ENCODE measurements at places on chromosomes 11 and 22.

GRCh38 chr22:32880893-32881596 is 79.5 kb downstream of the TIMP3 start:
- DNase-seq, result no peak

GRCh38 chr11:85766721-85767161 is 44.2 kb downstream of the SYTL2 start:
- no peak for DNase-seq

GRCh38 chr11:60995798-60996197 is 24.3 kb downstream of the CD6 start:
- peak; percentile 22 for DNase-seq

- no peak for DNase-seq
These were observed 186.7 kb downstream of the LUZP2 start for GRCh38 chr11:24683583-24683982.

GRCh38 chr11:92122561-92122960 is 102.1 kb upstream of the FAT3 start:
- no peak for DNase-seq

GRCh38 chr11:86548271-86548917 is 124.0 kb downstream of the ME3 start:
- no peak for DNase-seq

GRCh38 chr11:36311926-36312595 is 16.0 kb downstream of the PRR5L start:
- no peak for DNase-seq

GRCh38 chr11:65716302-65716701 is 4.2 kb downstream of the KAT5 start:
- DNase-seq, result no peak

DNA sequence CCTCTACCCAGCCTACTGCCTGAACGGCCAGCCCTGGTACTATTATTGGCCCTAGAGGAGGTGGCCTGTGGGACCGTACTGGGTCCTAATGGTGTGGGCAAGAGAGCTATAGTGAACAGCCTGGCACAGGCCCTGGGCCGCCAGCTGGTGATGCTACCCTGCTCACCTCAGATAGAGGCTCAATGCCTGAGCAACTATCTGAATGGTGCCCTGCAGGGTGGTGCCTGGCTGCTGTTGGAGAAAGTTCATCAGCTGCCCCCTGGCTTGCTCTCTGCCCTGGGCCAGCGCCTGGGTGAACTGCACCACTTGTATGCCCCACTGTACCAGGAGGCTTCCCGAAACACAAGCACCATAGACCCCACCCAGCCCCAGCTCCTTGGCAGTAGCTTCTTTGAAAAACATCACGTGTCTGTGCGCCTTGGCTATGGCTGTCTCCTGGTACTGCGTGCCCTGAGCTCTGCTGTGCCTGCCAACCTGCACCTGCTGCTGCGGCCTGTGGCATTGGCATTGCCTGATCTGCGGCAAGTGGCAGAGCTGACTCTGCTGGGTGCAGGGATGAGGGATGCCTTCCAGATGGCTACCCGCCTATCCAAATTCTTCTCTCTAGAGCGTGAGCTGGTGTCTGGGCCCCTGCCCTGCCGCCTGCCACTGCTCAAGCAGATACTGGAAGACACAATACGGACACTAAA is 49.0 kb downstream of the DNHD1 start:
- DNase-seq, result no peak

GRCh38 chr22:44473166-44473565 is 24.9 kb downstream of the RTL6 start:
- DNase-seq, result no peak

DNA sequence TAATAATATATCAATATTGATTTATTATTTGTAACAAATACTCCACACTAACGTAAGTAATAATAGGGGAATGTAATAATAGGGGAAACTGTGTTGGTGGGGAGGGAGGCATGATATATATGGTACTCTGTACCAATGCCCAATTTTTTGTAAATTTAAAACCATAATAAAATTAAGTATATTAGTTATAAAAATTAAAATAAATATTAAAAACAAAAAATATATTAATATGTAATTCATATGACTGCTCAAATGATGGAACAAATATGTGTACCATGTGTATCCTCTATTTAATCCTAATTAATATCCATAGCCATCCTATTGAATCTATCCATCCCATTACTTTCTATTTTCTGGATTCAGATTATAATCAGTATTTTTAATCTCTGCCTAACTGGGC is 578.0 kb downstream of the KCNA4 start:
- DNase-seq, result no peak

GRCh38 chr11:12971955-12972354 is 37.2 kb upstream of the RASSF10 start:
- no peak for DNase-seq

GRCh38 chr11:32448232-32448631 is 12.9 kb upstream of the WT1 start:
- no peak for DNase-seq

- peak; percentile 30 for DNase-seq
These were observed 1.6 kb upstream of the ADM2 start for GRCh38 chr22:50479721-50480120.

GRCh38 chr22:29635734-29636357 is 32.4 kb downstream of the NF2 start:
- peak; percentile 48 for DNase-seq

DNA sequence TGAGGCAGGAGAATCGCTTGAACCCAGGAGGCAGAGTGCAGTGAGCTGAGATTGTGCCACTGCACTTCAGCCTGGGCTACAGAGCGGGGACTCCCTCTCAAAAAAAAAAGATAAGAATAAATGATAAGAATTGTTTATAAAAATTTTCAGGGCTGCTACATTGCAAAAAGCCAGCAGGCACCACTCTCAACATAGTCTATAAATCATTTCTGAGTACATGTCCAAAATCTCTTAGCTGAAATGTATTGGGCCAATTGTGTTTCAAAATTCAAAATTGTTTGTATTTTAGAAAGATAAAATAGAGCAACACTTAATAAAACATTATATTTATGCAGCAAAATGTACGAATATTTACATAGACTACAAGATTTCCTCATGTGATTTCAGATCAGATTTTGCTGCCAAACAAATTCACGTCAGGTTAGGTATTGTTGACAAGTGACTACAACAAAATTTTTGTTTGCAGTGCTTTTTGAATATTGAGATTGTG is 13.9 kb downstream of the PGR start:
- DNase-seq, result no peak

DNA sequence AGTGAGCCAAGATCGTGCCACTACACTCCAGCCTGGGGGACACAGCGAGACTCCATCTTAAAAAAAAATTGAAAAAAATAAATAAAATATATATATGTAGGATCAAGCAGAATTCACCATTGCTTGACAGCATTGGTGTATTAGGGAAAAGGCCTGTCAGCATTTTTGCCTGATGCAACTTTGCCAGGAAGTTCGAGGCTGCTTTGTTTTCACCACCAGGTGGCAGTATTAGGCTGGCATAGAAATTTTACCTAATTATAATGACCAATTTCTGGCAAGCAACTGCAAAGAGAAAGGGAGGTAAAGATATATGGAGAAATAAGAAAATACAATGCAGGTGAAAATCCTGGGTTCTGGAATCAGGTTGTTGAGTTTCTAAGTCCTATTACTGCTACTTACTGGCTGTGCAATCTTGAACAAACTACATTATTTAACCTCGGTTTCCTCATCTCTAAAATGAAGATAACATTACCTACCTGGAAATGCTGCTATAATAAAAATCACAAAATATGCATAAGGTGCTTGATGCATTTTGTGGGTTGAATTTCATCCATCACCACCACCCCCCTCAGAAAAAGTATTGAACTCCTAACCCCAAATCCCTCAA is 24.7 kb downstream of the LAYN start:
- peak; percentile 96 for DNase-seq

DNA sequence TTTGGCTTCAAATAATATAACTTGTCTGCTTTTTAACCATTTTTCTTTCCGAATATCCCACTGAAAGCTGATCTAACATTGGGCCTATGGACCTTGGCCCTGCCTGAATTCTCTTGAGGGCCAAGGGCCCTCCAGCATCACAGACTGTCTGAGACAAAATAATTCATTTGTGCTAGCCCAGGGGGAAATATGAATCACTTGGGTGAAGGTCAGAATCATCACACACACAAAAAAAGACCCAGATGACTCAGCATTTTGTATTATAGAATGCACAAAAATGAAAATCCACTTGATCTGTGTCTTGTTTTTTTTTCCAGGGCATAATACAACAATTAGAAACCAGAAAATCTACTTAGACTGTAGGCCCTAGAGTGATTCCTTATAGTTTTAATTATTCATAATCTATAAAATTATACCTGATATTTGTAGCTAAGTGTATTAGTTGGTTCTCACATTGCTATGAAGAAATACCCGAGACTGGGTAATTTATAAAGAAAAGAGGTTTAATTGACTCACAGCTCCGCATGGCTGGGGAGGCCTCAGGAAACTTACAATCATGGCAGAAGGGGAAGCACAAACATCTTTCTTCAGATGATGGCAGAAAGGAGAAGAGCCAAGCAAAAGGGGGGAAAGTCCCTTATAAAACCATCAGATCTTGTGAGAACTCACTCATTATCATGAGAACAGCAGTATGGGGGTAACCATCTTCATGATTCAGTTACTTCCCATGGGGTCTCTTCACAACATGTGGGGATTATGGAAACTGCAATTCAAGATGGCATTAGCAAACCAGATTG is 15.6 kb upstream of the RDX start:
- DNase-seq, result peak; percentile 90

DNA sequence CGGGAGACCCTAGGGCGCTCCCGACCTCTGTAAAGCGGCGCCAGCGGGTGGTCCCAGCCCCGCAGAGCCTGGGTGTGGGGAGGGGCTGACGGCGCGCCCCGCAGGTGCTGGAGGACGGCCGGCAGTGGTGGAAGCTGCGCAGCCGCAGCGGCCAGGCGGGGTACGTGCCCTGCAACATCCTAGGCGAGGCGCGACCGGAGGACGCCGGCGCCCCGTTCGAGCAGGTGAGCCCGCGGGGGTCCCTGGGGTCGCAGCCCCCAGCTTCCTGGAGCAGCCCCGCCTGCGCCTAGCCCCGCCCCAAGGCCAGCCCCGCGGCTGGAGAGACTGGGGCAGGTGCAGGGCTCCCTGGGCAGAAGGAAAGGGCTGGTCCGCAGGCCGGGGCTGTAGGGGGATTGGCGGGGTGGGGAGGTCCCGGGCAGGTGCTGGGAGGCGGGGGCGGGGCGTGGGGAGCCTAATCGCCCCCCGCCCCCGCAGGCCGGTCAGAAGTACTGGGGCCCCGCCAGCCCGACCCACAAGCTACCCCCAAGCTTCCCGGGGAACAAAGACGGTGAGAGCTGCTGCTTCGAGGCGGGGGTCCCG is 19.7 kb downstream of the EPS8L2 start:
- DNase-seq, result no peak

GRCh38 chr11:15829312-15829711 is 527.0 kb downstream of the SOX6 start:
- DNase-seq, result no peak

DNA sequence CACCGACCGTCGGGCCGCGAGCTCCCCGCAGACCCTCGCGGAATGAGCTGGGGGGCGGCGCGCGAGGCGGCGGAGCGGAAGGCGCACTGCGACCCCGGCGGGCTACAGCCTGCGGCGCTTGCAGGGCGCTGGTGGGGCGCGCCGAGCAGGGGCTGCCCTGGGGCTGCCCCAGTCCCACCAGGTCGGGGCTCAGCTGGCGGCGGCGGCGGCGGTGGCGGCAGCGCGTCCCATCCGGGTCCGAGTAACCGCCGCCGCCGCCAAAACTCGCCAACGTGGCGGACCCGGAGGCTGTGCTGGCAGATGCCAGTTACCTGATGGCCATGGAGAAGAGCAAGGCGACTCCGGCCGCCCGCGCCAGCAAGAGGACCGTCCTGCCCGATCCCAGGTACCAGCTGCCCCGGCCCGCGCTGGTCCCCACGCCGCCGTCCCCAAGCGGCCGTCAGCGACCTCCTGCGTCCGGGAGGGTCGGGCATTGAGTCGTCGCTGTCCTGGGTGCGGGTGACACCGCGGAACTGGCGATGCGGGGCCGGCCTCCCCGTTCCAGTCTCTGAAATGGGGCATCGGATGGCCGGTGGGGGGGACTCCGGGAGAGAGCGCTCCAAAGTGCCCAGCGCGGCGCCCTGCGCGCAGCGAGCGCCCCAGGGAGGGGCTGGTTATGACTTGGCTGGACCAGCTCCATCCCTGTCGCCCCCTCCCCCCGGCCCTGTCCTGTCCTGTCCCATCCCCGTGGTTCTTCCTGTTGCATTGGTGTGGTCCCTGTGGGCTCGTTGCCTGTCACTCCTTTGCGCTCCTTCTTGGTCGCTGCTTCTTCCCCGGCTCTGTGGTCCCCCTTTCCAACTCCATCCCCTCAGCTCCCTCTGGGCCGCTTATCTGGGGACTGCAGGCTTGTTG is 63.5 kb downstream of the CRYBB2 start:
- DNase-seq, result no peak

GRCh38 chr11:72589802-72590761 is 84.1 kb downstream of the PDE2A start:
- no peak for DNase-seq

DNA sequence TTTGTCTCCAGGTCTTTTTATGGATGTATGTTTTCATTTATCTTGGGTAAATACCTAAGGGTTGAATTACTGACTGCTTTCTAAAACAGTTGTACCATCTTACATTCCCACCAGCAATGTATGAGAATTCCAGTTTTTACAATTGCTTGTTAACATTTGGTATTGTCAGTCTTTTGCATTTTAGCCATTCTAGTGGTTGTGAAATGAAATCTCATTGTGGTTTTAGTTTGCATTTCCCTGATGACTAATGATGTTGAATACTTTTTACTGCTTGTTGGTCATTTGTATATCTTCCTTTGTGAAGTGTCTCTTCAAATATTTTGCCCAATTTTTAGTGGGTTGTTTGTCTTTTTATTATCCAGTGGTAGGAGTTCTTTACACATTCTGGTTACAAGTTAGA is 92.8 kb downstream of the ARFGAP2 start:
- peak; percentile 41 for DNase-seq

GRCh38 chr11:537622-538430 is 499 bp downstream of the LRRC56 start:
- no peak for DNase-seq

DNA sequence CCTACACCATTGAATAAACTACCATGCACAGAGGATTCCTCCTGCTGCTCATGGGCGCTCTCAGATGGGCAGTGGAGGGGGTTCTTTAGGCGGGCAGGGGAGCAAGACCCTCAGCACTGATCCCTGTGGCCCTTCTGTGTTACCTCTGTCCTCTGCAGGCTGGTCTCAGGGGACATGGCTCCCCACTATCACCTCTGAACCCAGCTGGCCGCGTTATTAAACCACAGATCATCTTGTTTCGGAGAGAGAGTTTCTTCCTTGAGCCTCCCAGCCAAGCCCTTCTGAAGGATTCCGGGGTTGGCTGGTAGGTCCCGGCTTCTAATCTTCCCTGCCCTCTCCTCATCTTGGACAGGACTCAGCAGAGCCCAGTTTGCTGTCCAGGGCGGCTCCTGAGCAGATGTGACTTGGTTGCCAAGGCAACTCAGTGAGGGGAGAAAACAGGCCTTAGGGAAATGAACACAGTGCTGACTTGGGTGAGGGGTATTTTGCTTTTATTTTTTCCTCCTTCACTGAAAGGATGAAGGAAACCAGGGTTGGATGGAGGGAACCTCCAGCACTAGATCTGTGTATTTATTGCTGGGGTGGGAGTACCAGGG is 13.3 kb downstream of the APOL3 start:
- DNase-seq, result no peak

GRCh38 chr11:69939551-69940245 is 120.5 kb upstream of the FGF3 start:
- no peak for DNase-seq

GRCh38 chr11:34223021-34223813 is 117.8 kb downstream of the NAT10 start:
- DNase-seq, result no peak

- no peak for DNase-seq
These were observed 681 bp upstream of the ARHGEF12 start for GRCh38 chr11:120335556-120335907.

Data from inflammatory macrophage treated with lipopolysaccharide for 1 hour (primary cell).